NCI-H2171 treated with DMSO at 0.1 percent for 48 hours (cell line): ENCODE measurements at places on chromosomes 5 and 9.

DNA sequence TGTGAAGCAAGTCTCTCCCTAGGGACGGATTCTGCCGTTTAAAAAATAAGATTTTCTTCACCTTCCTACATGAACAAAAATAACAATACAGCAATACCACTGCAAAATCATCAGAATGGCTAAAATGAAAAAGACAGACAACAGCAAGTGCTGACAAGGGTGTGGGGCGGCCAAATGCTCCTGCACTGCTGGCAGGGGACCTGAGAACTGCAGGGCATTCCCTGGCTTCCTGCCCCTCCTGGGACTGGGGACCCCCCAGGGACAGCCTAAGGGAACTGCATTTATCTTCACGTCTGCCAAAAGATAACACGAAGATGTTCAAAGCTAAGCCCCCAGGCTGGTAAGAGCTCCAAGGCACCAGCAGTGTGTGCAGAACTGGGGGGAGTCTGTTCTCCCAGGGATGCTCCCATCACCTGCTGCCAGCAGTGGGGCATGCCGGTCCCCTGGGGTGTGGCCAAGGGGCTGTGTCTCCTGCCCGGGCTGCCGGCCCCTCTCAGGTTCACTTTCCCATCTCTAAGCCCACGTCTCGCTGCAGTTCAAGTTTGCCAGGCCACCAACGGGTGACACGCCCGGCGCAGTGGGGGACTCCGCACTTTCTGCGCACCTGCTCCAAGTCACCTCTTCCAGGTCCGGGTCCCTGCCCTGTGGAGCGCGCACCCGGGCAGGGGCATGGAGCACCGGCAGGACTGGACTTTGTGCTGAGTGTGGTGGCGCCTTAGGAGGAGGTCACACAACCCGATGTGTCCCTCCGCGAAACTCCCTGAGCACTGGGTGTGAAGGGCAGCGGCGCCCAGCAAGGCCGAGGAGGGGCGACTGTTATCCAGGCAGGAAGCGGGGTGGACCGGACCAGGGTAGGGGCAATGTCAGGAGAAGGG lies 4.5 kb upstream of the EGFL7 start:
- no peak for DNase-seq

- DNase-seq, result peak; percentile 8
Measured at GRCh38 chr5:180315762-180316212, 23.9 kb upstream of the MAPK9 start.

DNA sequence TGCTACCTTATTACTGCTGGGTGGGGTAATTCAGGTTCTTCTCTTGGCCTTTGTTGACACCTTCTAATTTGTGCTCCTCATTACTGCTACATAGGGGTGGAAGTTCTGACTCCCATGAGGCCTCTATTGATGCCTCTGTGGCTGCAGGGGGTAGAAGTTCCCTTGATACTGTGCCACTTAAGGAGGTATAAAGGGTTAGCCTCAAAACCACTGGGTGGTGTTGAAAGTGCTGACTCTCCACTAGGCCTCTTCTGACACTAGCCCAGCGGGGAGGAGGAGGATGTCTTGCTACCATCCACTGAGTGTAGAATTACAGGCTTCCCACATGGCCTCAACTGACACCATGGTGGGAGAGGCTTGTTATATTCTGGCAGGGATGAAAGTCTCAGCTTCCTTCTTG lies 36.7 kb upstream of the CCDC112 start:
- no peak for DNase-seq

DNA sequence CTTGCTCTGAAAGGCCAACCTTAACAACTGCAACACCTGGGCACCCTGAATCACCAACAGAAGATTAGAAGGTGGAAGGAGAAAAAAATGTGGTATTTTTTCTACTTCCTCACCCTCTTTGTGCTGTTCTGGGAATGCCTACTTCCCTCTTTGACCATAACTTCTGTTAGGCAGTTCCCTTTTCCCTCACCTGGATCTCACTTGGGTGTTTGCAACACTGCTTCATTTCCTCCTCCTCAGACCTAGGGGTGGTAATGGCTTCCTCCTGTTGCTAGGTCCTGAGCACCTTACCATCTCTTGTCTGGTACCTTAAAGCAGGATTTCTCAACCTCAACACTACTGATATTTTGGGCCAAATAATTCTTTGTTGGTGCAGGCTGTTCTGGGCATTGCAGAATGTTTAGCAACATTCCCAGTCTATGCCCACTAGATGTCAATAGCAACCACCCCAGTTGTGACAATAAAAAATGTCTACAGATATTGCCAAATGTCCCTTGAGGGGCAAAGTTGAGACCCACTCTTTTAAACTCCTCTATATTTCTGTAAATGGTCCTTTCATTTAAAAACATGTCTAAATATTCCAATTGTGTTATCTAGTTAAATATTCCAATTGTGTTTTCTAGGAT lies 300.0 kb upstream of the VLDLR start:
- DNase-seq, result no peak

DNA sequence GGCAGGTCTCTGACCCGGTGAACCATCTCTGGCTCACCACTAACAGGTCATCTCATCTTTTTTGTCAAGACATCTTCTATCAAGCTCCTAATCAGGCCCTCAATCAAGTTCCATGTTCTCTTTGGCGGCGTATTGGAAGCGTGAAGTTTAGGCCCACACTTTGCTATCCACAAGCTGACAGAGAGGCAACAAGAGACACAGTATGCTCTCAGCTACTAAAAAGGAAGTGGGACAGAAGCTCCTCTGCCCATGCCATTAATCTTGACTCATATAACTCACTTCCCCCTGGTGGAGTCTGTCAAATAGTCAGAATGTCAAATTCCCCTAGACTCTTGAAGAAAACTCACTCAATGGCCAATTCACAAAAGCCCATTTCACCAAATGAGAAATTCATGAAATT lies 77.6 kb upstream of the TMC1 start:
- no peak for DNase-seq

DNA sequence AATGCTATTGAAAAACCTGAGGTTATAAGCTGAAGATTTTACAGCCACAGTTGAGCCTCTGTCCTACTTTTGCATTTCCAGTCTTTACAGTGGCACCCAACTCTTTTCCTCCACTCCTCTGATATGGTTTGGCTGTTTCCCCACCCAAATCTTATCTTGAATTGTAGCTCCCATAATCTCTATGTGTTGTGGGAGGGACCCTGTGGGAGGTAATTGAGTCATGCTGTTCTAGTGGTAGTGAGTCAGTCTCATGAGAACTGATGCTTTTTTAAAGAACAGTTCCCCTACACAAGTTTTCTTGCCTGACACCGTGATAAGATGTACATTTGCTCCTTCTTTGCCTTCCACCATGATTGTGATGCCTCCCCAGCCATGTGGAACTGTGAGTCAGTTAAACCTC lies 646.1 kb upstream of the SEMA6A start:
- no peak for DNase-seq

GRCh38 chr5:170107674-170108073 lies 2.0 kb downstream of the FOXI1 start:
- no peak for DNase-seq

DNA sequence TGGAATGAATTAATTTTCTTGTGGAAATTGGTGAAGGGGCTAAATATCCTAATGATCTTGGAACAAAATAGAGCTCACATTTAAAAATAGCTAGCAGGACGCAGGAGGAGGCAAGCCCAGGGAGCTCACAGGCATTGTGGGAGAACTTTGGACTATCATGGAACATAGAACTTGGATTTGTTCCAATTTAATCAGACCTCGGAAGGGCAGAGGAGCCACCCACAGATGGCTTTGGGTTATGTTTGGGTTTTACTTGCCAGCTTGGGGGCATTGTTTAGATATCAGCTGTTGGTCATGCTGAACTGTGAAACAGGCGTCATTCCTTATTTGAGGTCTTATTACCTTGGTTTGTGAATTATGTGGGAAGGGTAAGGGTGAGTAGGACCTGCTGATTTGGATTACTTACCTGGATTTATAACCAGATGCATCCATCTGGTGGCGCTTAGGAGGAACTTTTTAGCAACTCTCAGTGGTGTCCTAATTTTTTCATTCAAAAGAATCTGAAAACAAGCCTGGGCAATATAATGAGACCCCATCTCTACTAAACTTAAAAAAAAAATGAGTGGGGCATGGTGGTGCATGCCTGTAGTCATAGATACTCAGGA lies 14.1 kb upstream of the PTGR1 start:
- DNase-seq, result no peak

DNA sequence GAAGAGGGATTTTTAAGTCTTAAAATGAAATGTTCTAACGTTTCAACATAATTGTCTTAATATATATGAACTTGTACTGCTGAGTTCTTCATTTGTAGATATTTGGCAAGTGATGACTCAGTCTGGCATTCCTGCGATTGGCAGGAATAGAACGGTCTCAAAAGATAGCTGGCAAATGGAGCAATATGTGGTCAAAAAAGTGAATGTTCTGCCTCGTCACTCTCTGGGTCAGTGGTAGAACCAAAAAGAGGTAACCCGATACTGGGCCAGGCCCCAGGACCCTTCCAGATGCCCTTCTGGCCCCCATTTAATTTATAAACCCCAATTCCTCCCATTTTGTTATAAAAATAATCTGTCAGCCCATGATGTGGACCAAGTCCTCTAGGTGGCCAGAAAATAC lies 39.2 kb downstream of the ZNF366 start:
- DNase-seq, result no peak

GRCh38 chr9:6922124-6922676 lies 164.4 kb downstream of the KDM4C start:
- DNase-seq, result no peak

DNA sequence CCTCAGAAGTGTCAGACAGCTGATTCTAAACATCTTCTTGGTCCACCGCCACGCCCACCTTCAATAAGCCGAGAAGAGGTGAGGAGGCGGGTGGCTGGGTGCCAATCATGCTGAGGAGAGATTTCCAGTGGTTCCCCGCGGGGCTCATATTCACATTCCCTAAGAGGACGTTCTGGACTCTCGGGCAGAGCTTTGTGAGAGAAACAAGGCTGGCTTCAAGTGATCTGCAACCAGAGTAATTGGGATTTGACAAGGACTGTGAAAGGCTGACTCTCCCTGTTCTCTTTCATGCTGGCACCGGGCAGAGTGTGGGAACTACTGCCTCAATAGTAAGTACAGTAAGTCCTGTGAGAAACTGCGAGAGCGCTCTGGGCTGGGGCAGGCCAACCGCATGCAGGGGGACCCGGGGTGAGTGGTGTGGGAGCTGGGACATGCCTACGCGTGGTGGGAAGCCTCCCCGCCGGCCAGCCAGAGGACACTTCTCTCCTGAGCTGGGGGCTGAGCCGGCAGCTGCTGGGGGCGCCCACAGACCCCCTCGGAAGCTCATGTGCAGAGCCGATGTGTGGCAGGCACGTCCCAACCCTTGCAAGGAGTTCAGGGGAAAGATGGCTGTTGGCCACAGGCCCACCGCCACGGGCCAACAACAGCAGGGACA lies 110.9 kb downstream of the LIFR start:
- DNase-seq, result no peak

DNA sequence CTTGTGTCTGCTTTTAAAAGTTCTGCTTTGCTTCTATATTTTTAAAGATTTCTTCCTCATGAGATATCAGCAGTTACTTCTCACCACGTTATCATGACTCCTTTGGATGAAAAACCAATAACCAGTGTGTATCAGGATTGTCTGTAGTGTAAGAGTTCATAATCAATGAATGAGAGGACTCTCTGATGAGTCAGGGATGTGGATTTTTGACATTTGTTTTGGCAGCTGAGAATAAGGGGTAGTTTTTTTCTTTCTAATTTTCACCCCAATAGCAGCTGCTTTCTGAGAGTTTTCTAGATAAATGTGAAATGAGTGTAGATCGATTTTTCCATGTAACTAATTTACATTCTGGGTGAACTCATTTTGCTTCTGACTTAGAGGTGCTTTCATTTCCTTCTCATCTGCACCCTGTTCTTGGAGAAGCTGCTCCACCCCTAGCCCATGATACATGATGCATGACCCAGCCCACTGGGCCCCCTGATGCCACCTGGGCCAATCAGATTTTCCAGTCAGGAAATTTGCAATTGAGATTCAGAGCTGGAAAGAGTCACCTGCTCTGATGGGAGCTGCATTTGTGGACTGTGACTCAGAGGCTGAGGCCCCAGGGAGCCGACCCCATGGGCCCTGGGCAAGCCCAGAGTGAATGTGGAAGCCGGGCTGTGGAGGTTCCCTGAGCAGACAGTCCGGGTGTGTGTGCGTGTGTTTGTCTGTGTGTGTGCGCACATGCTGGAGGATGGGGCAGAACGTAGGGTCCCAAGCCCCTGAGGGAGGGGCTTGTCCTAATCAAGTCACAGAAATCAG lies 159.3 kb downstream of the RGS3 start:
- peak; percentile 56 for DNase-seq

GRCh38 chr5:112581811-112582320 lies 155.8 kb upstream of the APC start:
- no peak for DNase-seq
